ENCODE measurements at places on chromosomes 13 and 19.

DNA sequence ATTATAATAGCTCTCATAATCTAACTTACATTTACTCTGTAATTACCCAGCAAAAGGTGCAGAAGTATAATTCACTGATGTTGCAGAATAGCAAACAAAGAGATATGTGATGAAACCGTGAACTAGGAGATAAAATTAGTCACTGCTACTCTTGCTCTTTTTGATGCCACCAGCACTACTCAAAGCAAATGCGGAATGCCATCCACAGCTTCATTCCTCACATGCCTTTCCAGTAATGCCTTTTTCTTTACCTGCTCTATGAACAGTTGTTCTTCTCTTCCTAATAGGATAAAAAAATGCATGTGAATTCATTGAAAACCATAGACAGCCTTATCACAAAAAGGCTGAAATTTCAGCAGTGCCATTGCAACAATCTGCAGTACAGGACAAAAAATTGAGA, 1129.5 kb downstream of the DIAPH3 start:
- ATAC-seq = no peak

GRCh38 chr13:48494874-48495273, 38.0 kb downstream of the RCBTB2 start:
- ATAC-seq = no peak

DNA sequence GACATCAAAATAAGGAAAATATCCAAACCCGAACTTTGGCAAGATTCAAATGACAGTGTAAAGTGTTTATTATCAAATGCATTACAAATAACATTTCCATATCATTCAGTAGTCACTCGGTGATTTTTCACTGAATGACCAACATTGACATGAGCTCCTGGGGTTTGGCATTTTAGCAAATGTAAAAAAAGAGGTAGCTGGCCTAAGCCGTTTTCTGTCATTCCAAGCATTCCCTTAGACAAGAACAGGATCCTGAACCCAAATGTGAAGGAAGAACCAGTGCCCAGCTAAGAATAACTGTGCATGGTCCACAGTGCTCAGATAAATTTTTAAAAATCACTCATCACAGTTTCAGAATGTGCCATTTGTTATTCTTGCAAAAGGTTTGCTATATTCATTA, 327.9 kb downstream of the GPC6 start:
- no peak for ATAC-seq

DNA sequence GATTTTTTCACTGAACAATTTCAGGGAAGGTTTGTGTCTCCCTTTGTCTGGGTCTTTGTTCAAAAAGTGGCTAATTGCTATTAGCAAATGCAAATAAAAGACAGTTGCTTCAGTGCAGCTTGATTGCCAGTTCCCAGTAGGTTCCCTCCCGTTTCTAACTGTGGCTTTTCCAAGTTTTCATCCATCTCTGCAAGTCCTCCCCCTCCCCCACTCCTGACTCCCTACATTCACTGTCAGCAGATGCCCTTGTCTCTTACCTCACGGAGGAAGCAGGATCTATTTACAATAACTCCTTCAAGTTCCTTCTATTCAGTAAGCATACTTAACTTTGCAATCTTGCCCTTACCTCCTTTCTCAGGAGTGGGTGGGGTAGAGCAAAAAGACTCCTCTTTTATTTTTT, 55.4 kb upstream of the SCEL start:
- ATAC-seq = no peak

GRCh38 chr13:46360604-46361003, 26.4 kb downstream of the RUBCNL start:
- ATAC-seq = no peak

DNA sequence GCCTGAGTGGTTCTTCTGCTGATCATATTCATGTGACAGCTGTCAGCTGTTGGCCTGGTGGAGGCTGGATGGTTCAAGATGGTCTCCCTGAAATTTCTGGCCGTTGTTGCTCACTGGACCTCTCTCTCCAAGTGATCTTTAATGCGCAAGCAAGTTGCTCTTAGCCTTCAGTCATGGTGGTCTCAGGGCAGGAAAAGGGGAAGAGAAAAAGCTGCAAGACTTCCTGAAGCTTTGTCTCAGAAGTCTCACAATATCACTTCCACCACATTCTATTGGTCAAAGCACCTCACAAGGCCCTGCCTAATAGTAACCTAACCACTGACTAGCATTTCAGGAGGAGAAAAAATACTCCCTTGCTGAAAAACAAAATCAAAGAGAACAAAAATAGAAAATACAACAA, 1.6 kb upstream of the ZNF567 start:
- ATAC-seq = no peak

- ATAC-seq = no peak
Measured at GRCh38 chr13:97000295-97000925, 6.1 kb upstream of the OXGR1 start.

DNA sequence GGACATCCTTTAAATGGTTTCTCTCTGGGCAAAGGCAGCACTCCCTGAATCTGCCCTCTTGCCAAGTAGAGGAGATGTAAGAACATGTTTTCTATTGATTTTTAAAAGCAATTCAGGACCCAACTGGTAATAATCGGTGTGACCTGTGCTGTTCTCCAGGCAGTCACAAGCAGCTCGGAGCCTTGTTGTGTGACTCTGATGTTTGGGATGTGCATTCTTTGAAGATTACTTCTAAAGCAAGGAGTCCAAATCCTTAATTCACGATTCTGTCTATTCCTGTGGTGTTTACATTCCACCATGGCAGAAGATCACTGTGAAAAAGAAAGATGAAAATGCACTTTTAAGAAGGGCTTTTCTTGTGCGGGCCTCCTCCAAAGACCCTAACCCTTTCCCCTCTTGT, 122.3 kb upstream of the ZNF536 start:
- ATAC-seq = no peak

GRCh38 chr13:50635504-50635903, 208.0 kb downstream of the DLEU7 start:
- ATAC-seq = peak; percentile 87

DNA sequence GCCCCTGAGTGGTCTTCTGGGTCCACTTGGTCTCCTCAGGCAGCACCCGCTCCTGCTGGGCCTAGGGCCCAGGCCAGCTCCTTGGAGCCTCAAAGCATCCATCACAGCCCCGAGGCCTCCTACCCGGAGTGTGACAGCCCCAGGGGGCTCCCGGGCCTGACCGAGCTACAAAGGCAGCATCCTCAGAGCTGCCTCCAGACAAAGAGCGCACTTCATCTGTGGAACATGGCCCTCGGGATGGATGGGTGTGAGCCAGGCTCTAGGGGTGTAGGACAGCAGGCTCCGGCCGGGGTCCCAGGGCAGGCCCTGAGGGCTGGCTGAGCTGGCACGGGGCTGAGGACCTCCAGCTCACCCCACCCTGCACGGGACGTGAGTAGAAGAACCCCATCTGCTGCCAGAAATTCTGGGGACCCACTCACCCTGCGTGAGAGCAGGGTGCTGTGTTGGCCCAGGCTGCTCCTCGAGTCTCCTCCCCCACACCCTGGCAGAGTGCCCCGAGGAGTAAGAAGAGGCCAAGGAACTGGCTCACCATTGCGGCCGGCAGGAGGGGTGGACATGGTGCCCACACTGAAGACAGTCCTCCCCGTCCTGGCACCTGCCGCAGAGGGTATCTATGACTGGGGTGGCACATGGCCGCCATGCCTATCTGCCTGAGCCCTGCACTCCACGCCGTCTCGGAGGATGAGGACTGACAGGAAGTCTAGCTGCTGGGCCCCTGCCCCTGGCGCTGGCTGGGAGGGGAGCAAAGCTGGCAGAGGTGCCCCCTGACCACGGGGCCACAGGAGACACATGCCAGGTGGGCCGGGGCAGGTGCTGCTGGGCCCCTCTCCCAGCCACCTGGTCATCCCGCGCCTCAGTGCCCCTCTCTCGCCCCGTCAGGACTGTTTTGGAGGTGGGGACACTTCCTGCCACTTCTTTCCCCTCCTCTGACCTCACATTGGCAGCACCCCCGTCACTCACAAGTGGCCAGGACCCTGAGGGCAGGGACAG, 22.3 kb downstream of the CEBPG start:
- no peak for ATAC-seq

GRCh38 chr13:34038541-34039068, 220.7 kb downstream of the RFC3 start:
- no peak for ATAC-seq

DNA sequence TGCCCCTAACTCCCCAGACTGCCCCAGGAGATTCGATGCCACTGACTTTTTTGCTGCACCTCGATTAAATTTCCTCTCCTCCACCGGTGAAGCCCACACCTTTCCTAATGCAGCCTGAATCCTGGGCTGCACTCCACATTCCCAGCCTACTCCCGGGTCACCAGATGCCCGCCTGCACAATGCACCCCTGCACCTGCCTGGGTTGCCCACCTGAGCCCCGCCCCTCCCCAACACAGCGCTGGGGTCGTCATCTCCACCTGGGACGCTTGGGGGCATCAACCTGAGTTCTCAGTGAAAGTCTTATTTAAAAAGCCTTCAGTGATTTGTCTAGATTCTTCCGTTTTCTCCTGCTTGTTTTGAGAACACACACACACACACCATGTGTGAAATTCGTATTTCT, 24.5 kb upstream of the DPP9 start:
- no peak for ATAC-seq

GRCh38 chr13:100658363-100658762, 16.2 kb downstream of the TMTC4 start:
- no peak for ATAC-seq

GRCh38 chr19:43469160-43469480, 3.7 kb upstream of the LYPD3 start:
- ATAC-seq = no peak

DNA sequence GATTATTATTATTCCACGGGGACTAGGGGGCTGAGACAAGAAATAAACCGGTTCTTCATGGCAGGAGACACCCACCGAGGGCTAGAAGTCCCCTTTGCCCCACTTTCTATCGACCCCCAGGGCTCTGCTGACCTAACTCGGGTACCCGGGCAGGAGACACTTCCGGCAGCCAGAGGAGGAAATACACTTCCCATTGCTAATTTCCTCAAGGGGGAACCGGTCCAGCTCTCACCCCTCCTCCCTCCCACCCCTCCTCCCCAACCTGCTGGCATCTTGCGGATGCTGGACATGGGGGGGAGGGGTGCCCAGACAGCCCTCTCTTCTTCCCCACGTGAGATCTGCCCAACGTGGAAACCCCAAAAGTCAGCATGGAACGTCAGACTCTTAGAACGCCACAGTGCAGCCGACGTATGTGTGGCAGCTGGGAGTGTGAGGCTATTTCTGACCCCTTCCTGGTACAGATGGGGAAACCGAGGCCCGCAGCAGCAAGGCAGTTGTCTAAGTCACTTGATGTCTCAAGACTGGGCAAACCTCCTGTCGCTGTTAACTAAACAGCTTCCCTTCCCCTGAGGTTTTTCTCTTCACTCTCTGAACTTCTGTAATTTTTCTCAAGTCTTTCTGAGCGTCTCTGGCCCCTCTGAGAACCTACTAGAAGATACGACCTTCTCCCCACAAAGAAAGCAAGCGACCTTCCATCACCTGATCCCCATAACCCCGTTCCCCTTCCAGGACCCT, 3.6 kb downstream of the GPR4 start:
- no peak for ATAC-seq

DNA sequence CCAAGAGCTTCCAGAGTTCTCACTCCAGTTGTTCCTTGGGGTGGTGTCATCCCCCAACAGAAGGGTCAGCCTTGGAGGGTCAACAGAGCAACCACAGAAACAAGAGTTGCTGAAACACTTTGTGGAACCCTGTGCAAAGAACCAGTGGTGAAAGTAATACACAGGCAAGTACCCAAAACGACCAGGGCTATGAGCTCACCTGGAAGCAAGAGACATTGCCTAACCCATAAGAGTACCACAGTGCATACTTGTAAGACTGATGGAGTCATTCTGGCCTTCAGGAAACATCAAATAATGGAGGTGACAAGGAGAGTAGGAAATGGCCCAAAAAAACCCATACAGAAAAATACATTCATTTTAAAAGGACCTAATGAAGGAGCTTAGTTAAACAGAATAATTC, 184.3 kb upstream of the TSC22D1 start:
- no peak for ATAC-seq

DNA sequence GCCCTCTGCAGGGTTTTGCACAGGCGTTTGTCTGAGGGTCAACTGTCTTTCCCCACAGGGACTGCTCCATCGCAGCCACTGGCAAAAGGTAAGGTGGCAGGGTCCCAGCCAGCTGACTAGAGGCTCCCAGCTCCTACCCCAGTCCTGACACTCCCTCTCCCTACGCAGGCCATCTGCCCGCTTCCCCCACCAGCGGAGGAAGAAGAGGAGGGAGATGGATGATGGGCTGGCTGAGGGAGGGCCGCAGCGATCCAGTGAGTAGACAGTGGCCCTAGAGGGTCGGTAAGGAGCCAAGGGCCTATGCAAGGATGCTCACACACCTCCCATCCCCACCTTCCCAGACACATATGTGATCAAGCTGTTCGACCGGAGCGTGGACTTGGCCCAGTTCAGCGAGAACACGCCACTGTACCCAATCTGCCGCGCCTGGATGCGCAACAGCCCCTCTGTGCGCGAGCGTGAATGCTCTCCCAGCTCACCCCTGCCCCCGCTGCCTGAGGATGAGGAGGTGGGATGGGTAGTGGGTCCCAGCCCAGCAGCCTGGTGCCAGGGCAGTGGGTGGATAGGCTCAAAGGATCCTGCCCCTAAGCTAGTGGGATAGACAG, 4.0 kb downstream of the HSPB6 start:
- no peak for ATAC-seq

GRCh38 chr13:111203736-111204389, 88.8 kb downstream of the ARHGEF7 start:
- ATAC-seq = peak; percentile 63

GRCh38 chr13:47136504-47136941, 239.7 kb upstream of the HTR2A start:
- ATAC-seq = no peak

DNA sequence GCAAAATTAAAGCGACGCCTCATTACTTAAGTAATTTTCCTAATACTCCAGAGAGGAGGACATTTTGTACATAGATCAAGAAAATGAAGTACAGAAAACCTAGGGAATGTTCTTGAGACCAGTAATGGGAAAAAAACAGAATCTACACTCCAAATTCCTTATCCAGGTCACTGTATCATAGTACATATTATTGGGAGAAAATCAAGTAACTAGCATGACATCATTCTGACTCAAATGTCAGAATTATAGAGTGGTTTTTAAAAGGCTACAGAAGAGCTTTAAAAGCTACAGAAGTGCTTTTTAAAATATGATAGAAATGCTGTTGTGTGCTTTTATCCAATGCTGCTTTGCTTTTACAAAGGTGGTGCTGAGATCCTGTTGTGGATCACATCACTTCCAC, 86.3 kb upstream of the SLC15A1 start:
- no peak for ATAC-seq

All from stimulated activated memory B cell treated with anti-CD40 and anti-IgM and Interleukin-4, amounts not matched to agents 10 μg/mL and 1 μg/mL and 100 μg/mL, for 72 hours (primary cell).